ENCODE measurements at places on chromosomes 16 and 17. TPM values are rescaled to one million over a fixed set of nuclear protein-coding genes. Genes with fewer than 3 reads are reported as not detected.

ATAD5 gene
- 2.2 TPM for total RNA-seq

TMEM11 gene
- 30.2 TPM for total RNA-seq

DNA sequence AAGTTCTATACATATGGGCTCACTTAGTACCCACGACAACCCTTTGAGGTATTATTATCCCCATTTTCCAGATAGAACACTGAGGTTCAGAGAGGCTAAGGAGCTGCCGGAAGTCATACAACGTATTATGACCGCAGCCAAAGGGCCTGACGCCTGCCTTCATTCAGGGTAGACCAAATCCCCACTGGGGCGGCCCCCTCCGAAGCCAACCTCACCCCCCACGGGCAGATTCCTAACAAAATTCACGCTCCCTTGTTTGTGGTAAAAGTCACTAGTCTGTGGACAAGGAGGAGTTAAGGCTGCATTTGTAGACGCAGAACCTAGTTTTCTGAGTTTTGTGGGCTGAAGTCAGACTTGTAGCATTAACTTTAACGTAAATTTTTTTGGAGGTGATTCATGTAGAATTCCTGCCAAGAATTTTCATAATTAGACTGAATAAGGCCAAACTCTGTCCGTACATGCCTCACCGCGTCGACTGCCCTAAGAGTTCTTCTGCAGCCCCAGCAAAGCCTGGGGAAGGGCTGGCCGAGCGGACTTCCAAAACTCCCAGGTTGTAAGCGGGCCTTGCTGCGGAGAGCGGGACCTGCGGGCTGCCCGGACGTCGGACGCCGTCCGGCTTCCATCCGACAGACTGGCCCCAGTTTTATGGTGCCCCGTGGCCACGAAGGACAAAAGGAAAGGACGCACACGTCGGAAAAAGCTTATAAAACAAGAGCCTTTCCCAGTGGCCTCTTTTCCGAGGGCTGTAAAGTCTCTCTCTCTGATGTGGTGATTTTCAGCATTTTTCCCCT lies 75.7 kb downstream of the NXN start:
- H3K36me3 ChIP-seq: no peaks in the 10 kb centered on the region
- H3K27ac ChIP-seq: peak overlapping the region; percentile 54
- no peak overlapping the region for H3K4me3 ChIP-seq
- DNase-seq: peak; percentile 96

GRCh38 chr17:10398352-10398751 lies 23.4 kb downstream of the MYH8 start:
- H3K27ac ChIP-seq: no peak overlapping the region
- no peak for DNase-seq
- H3K36me3 ChIP-seq: no peaks in the 10 kb centered on the region
- H3K4me1 ChIP-seq: no peaks in the 10 kb centered on the region
- no peaks in the 10 kb centered on the region for H3K27me3 ChIP-seq

DNA sequence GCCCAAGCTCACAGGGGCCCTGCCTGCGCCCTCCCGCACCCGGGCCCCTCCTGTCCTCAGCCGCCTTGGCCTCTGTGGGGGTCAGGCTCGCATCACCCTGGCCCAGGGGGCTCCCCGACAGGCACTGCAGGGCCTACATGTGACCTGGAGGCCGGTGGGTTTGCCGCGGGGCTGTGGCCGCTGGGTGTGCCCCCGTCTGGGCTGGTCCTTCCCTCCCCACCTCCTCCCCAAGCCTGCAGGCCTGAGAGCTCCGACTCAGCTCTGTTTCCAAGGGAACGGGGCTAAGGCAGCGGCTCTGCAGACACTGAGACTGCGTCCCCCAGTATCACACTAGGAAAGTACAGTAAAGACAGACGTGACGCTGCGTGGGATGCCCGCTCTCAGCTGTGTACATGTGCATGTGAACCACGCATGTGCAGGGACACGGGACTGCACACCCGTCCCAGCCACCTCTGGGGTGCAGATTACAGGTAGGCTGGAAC lies 16.5 kb upstream of the WDR45B start:
- no peak for DNase-seq
- no peaks in the 10 kb centered on the region for H3K27me3 ChIP-seq
- no peak overlapping the region for H3K27ac ChIP-seq
- no peaks in the 10 kb centered on the region for H3K36me3 ChIP-seq
- no peak overlapping the region for H3K4me3 ChIP-seq

GRCh38 chr17:74452841-74453661 lies 13.4 kb upstream of the CD300A start:
- no peak overlapping the region for H3K27ac ChIP-seq
- no peak for DNase-seq
- H3K4me3 ChIP-seq: no peak overlapping the region
- H3K27me3 ChIP-seq: peaks cover 9% of the 10 kb centered on the region

- peak; percentile 47 for DNase-seq
- no peak overlapping the region for H3K27ac ChIP-seq
- H3K27me3 ChIP-seq: peaks cover 20% of the 10 kb centered on the region
- H3K4me1 ChIP-seq: peaks cover 20% of the 10 kb centered on the region
These were observed 70.9 kb downstream of the PLXDC1 start for GRCh38 chr17:39080421-39081078.

GRCh38 chr17:71033336-71033735 lies 864.0 kb downstream of the KCNJ2 start:
- DNase-seq: no peak
- H3K27me3 ChIP-seq: no peaks in the 10 kb centered on the region

DNA sequence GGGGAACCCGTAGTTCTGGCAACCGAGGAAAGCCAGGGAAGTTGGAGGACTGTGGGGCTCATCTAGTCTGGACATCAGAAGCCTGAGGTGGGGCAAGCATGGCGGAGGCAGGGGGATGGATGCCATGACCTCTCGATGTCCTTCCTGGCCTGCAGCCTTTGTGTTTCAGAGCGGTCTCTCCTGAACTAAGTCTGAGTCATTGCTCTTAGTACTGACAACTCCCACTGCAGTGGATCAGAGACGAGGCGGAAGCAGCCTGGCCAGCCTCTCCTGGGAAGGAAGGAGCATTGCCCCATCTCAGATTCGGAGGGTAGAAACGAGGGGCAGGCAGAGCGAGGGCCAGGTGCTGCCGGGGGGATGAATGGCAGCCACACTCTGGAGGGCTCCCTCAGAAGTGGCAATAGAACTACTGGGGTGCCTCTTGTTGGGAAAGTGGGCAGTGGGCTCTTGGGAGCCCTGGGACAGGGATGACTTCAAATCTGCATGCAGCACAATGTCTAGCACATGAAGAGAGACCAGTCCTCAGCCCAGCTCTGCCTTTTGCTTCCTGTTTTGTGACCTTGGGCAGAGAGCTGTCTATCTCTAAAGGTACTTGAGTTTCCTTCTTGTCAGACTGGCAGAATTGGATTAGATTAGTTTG lies 3.6 kb upstream of the STAC2 start:
- H3K4me1 ChIP-seq: peaks cover 18% of the 10 kb centered on the region
- no peak overlapping the region for H3K27ac ChIP-seq
- DNase-seq: peak; percentile 49
- H3K4me3 ChIP-seq: no peak overlapping the region

CRYM gene
- 0.50 TPM for total RNA-seq

GRCh38 chr17:64992325-64992802 lies 64.2 kb downstream of the GNA13 start:
- H3K36me3 ChIP-seq: no peaks in the 10 kb centered on the region
- DNase-seq: peak; percentile 64
- H3K27ac ChIP-seq: no peak overlapping the region
- H3K4me3 ChIP-seq: no peak overlapping the region
- peaks cover 6% of the 10 kb centered on the region for H3K4me1 ChIP-seq

DNA sequence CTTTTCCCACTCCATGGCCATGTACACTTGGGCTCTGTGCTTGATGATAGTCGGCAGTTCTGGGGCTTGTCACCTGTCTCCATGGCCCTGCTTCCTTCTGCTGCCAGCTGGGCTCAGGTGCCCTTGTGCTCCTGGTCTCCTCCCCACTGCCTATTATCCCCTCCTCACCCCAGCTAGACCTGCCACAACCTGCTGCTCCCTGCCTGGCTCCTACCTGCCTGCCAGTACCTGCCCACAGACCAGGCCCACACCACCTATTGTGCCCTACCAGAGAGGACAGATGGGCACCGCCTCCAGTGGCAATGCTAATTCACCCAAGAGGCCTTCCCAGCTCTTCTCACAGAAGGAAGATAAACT lies 538 bp upstream of the RAPGEFL1 start:
- DNase-seq: no peak
- H3K4me1 ChIP-seq: peaks cover 19% of the 10 kb centered on the region
- peaks cover 11% of the 10 kb centered on the region for H3K36me3 ChIP-seq
- H3K4me3 ChIP-seq: peak overlapping the region; percentile 13

CCL11 gene
- total RNA-seq: not detected

KRTAP4-1 gene
- not detected for total RNA-seq

DNA sequence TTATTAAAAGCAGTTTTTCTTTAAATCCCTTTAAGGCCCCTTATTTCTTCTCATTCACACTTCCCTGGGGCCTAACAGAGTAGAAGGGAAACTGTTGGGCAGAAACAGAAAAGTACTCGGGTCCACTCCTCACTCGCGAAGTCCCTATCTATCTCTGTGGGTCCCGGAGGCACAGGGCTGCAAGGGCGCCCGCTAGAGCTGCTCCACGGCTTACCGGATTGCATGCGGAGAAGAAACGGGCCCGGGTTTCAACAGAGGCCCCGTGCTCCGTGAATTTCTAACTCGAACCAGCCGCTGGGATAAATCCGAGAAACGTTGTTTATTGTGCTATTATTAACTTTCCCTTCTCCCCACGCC lies 4.3 kb downstream of the CBLN1 start:
- no peak overlapping the region for H3K27ac ChIP-seq
- DNase-seq: no peak
- H3K27me3 ChIP-seq: peaks cover 56% of the 10 kb centered on the region
- peaks cover 1% of the 10 kb centered on the region for H3K4me1 ChIP-seq
- no peaks in the 10 kb centered on the region for H3K36me3 ChIP-seq
- no peak overlapping the region for H3K4me3 ChIP-seq

ASPHD1 gene
- 43.3 TPM for total RNA-seq

ZSCAN10 gene
- total RNA-seq: 0.22 TPM

DNA sequence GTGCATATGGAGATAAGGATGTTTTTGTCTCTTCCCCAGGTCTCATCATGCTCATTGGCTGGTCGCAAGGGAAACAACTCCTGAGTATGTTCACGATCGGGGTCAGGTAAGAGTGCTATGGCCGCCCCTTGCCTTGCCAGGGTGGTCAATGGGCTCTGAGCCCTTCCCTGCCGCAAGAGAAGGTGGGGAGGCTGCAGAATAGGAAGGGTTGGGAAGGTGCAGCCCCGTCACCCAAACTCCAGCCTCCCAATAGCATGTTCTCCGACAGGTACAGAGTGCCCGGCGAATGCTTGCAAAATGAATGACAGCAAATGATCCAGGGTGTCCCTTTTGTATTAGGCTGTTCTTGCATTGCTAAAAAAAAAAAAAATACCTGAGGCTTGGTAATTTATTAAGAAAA lies 57.4 kb downstream of the ATP2C2 start:
- H3K36me3 ChIP-seq: no peaks in the 10 kb centered on the region
- no peak for DNase-seq
- no peak overlapping the region for H3K27ac ChIP-seq
- H3K4me3 ChIP-seq: no peak overlapping the region
- H3K27me3 ChIP-seq: peaks cover 15% of the 10 kb centered on the region

C17orf100 gene
- total RNA-seq: 3.1 TPM

DNA sequence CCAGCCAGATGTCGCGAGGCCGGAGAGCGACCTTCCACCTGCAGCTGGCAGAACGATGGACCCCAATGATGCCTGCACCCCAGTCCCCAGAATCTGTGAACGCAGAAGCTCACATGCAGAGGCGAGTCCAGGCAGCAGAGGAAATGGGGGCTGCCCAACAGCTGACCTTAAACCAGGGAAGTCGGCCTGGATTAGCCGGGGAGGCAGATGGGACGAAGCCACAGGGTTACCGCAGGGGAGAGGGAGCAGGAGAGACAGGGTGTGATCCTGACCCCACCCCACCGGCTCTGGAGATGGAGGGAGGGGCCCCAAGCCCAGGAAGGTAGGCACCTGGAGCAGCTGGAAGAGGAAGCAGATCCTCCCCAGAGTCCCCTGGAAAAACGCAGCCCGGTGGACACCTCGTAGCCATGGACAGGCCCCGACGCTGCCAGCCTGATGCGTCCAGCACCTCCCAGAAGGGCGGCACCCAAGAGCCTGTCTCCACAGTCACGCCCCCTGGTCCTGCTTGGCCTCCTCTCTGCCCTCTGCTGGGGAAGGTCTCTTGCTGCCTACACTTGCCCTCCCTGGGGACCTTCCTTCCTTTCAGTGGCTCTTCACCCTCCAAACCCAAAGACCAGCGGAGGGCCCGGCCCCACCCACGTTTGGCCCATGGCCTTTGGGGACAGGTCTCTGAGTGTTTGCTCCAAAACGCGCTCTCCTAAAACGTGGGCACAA lies 37.3 kb downstream of the PIEZO1 start:
- H3K27me3 ChIP-seq: no peaks in the 10 kb centered on the region
- no peak overlapping the region for H3K4me3 ChIP-seq

FBXO39 gene
- 0.93 TPM for total RNA-seq

TMC5 gene
- total RNA-seq: 0.11 TPM

FAM234A gene
- total RNA-seq: 70.8 TPM

- H3K4me3 ChIP-seq: no peak overlapping the region
- no peaks in the 10 kb centered on the region for H3K27me3 ChIP-seq
- no peak for DNase-seq
- no peaks in the 10 kb centered on the region for H3K36me3 ChIP-seq
- no peak overlapping the region for H3K27ac ChIP-seq
- H3K4me1 ChIP-seq: no peaks in the 10 kb centered on the region
These were observed 826.2 kb downstream of the CDH8 start for GRCh38 chr16:61210076-61210475.

DNA sequence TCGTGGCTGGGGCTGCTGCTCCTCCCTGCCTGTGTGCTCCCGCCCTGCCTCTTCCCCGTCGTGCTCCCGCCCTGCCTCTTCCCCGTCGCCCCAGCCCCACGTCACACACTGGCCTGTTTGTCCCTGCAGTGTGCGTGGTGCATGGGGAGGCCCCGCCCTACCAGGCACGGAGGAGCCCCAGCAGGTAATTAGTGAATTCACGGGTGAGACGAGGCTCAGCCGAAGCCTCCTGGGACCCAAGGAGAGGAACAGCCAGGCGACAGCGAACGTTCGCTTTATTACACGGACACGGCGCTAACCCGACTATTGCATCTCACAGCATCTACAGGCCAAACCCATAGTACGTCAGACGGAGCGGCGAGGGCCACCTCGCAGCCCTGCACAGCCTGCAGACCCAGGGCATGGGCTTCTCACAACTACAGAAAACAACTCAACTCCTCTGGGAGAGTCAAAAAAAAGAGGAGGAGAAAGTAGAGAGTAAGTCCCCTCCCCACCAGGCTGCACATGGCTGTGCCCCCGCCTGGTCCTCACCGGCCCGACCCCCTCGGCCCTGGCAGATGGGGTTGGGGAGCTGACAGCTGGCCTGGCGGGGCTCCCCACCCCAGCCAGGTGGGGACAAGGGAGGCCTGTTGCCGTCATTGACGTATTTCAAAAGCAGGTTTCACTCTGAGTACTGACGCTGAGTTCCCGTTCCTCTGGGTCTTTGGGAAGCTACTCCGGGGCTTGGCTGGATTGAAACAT lies 4.3 kb upstream of the PABPN1L start:
- no peak for DNase-seq
- peaks cover 4% of the 10 kb centered on the region for H3K27me3 ChIP-seq
- no peak overlapping the region for H3K27ac ChIP-seq
- H3K36me3 ChIP-seq: no peaks in the 10 kb centered on the region
- H3K4me1 ChIP-seq: no peaks in the 10 kb centered on the region

CDH8 gene
- 13.2 TPM for total RNA-seq

- no peak overlapping the region for H3K27ac ChIP-seq
- H3K36me3 ChIP-seq: peaks cover 2% of the 10 kb centered on the region
- H3K4me1 ChIP-seq: peaks cover 3% of the 10 kb centered on the region
- DNase-seq: no peak
- H3K27me3 ChIP-seq: no peaks in the 10 kb centered on the region
These were observed 10.4 kb downstream of the MGAT5B start for GRCh38 chr17:76878568-76878967.

PHOSPHO1 gene
- total RNA-seq: 0.95 TPM

LRRC37A3 gene
- 16.1 TPM for total RNA-seq
